ENCODE measurements at places on chromosomes 1 and 21. TPM values are rescaled to one million over a fixed set of nuclear protein-coding genes. Genes with fewer than 3 reads are reported as not detected.

Gene S100A2
- 0.51 TPM for total RNA-seq

Gene LCE6A
- total RNA-seq = not detected

Gene EBNA1BP2
- total RNA-seq = 89.9 TPM

Gene SPRR1A
- not detected for total RNA-seq

Gene GJA5
- total RNA-seq = under 0.01 TPM

Gene RGS8
- total RNA-seq = not detected

Gene SYCP1
- not detected for total RNA-seq

Gene HPDL
- total RNA-seq = 4.6 TPM

Measured in dermis blood vessel endothelial cell (primary cell).